ENCODE measurements at places on chromosomes 4 and X.

DNA sequence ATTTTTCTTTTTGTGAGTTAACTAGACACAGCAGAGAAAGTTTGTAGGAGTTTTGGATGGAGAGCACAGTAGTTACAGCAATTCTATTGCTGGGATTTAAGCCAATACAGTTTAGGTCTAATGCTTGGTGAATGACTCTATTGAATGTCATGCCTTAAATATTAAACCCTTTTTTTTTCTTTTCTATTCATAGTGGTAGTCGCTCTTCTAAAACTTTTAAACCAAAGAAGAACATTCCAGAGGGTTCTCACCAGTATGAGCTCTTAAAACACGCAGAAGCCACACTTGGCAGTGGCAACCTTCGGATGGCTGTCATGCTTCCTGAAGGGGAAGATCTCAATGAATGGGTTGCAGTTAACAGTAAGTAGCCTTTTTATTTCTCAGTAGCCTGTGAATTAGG lies 34.8 kb upstream of the DCK start:
- no peak for DNase-seq

- DNase-seq = no peak
Observed at GRCh38 chr4:169246279-169246678, 24.5 kb downstream of the SH3RF1 start.

- peak; percentile 4 for DNase-seq
Observed at GRCh38 chrX:70769659-70770227, 138.8 kb downstream of the TEX11 start.

- no peak for DNase-seq
Observed at GRCh38 chrX:103806862-103807474, 25.1 kb downstream of the RAB9B start.

DNA sequence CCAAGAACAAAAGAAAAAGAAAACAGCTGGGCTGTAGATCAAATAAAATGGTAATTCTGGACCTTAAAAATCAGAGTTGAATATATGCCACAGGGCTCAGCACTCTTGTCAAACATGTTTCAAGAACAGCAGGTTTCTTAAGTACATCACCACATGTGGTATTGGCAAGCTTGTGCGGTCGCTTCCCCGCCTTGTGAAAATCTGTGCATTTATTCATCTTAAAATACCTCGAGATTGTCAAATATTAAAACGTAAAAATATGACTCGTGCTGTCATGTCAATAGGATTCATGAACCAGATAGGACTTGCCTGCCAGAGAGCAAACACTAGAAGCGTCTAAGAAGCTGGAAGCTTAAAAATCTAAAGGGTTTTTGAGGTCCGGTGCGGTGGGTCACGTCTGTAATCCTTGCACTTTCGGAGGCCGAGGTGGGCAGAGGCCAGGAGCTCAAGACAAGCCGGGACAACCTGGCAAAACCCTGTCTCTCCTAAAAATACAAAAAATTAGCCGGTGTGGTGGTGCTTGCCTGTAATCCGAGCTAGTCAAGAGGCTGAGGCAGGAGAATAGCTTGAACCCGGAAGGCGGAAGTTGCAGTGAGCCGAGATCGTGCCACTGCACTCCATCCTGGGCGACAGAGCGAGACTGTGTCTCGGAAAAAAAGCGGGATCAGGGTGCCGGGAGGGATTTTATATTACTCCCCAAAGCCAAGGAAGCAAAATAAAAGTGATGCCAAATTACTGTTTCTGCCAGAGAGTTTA lies 40.2 kb upstream of the TMEM154 start:
- DNase-seq = no peak

GRCh38 chr4:152448038-152448707 lies 87.7 kb downstream of the FBXW7 start:
- DNase-seq = no peak

- no peak for DNase-seq
Observed at GRCh38 chr4:56330691-56331090, 56.6 kb downstream of the AASDH start.

- DNase-seq = peak; percentile 60
Observed at GRCh38 chr4:38782452-38783108, at the start of gene TLR10. Gene TLR10, minus strand, starts transcription at chr4:38782990. Its CDS starts 7,400 bp downstream, at chr4:38775590.

DNA sequence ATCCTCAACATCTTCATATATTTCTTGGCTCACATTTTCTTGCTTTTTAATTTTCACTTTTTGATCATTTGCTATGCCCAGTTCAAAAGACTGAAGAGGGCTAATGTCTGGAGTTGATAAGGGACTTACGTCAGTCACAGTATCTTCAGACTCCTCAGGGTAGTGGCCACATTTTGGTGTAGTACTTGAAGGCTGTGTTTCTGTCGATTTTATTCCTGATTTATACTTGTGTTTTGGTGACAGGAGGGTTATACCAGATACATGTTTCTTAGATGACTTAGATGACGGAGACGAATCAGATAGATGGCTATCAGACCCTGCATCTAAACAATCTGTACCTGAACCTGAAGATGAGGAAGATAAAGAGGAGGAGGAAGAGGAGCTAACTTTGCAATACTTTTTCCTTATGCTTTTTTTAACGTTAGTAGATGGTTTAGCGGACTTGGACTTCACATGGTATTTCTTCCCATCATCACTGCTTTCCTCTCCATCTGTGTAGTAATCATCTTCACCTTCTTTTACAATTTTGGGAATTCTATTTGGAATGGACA lies 13.4 kb downstream of the CFAP97 start:
- DNase-seq = no peak

- no peak for DNase-seq
Observed at GRCh38 chrX:122868631-122869030, 315.4 kb upstream of the GRIA3 start.

- no peak for DNase-seq
Observed at GRCh38 chrX:111338095-111338698, 67.9 kb upstream of the CAPN6 start.

GRCh38 chr4:119135721-119136121 lies at the start of gene MYOZ2:
Gene MYOZ2, plus strand, starts transcription at chr4:119135832. Its CDS starts 694 bp downstream, at chr4:119136526.
- no peak for DNase-seq

- no peak for DNase-seq
Observed at GRCh38 chr4:149574971-149575370, 240.7 kb downstream of the IQCM start.

DNA sequence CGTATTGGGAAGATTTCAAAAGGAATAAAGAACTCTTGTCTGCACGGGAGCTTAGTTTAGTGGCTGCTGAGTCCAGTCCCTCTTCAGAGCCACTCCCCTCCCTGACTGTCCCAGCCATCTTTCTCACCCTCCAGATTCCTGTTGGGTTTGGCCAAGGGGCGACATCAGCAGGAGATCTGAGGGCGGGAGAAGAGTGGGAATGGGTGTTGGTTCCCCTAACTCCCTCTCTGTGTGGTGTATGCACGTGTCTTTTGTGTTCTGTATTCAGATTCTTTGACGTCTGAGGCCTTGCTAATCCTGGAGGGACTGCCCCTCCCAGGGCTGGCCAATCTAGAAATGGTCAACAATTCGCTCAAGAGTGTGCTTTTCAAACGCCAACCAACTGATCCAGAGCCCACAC lies 37.4 kb downstream of the CYTL1 start:
- DNase-seq = no peak

DNA sequence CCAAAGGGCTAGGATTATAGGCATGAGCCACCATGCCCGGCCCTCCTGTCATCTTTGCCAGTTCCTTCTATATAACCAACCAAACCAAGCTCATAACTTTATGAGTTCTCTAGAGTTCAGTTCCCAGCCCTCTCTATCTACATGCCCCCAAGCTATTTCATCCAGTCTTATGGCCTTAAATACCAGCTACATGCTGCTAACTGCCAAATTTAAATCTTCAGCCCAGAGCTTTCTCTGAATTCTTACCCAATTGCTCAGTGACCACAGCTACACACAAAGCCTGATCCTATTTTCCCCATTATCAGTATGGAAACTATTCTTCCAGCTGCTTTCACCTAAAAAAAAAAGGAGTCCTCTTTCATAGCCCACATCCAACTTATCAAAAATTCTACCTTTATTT lies 23.1 kb downstream of the TMEM184C start:
- DNase-seq = no peak

DNA sequence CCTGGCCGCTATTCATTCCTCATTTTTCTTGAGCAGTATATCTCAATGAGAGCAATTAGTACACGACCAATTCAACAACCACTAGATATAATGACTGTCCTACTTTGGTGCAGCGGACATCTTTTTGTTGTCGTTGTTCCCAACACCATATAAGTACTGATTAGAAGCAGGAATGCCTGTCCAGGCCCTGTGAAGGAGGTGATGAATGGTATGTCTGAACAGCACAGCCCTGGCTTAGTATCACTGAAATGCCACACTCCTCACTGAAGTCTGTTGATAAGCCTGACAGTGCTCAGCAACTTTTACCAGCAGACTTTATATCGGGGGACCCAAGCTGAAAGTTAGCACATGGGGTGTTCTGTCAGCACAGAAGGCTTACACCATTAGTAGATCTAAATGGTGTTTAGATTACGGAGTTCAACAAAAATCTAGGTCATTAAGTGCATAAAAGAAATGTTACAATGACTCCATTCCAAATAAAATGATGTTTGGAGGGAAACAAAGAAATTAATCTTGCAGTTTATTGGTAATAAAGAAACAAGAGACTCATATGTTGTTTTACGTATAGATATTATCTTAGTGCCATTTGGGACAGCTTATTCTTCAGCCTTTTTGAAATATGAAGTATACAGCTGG lies 228.3 kb upstream of the TTC29 start:
- no peak for DNase-seq

- DNase-seq = no peak
Observed at GRCh38 chr4:140150636-140150885, 3.4 kb downstream of the MAML3 start.

DNA sequence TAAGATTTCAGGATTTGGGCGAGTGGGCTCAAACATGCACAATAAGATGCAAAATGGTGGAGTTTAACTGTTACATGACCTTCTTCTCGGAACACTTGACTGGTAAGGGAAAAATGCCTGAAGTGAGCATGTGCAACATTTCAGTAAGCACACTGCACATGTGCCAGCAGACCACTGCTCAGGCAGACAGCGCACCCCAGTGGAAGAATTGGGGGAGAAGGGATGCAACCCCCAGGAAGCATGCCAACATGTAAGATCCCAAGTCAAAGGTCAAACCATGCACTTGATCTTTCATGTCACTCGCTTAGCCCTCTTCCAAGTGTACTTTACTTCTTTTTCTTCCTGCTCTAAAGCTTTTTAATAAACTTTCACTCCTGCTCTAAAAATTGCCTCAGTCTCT lies 256.3 kb downstream of the CENPC start:
- no peak for DNase-seq

- no peak for DNase-seq
Observed at GRCh38 chrX:13664020-13664419, 11.1 kb downstream of the TCEANC start.

DNA sequence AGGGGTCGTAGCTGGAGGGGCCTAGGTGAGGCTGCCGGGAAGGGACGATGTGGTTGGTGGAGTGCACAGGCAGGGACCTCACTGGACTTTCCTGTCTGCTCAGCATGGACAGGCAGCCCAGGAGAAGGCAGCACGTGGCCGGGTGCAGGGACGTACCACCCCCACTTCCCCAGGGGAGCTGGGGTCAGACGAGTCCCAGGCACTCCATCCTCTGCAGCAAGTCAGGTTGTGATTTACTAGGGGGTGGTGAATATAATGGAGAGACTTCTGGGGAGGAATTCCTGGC lies 1.5 kb upstream of the CTBP1 start:
- DNase-seq = no peak

GRCh38 chr4:145186729-145187128 lies 6.3 kb upstream of the OTUD4 start:
- DNase-seq = no peak

- DNase-seq = no peak
Observed at GRCh38 chr4:38106311-38106710, 146.1 kb downstream of the PTTG2 start.

DNA sequence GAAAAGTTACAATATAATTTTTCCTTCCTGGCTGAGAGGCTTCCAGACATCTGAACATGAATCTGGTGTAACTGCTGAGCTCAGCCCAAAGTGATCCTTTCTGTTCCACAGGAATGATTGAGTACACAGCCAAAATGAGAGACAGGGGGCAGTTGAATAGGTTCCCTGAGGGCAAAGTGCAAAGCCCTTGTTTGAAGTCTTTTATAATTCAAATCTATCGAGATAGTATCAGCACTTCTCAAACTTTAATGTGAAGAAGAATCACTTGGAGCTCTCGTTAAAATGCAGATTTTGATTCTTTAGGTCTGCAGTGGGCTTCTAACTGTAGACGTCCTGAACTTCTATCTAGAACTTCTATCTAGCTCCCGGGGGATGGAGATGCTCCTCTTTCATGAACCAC lies 54.4 kb upstream of the BMP2K start:
- DNase-seq = no peak

GRCh38 chrX:40483502-40483901 lies 97.3 kb upstream of the ATP6AP2 start:
- DNase-seq = no peak

- no peak for DNase-seq
Observed at GRCh38 chr4:73479323-73479722, 2.2 kb upstream of the AFM start.

- no peak for DNase-seq
Observed at GRCh38 chr4:75668596-75668995, 4.6 kb downstream of the G3BP2 start.

DNA sequence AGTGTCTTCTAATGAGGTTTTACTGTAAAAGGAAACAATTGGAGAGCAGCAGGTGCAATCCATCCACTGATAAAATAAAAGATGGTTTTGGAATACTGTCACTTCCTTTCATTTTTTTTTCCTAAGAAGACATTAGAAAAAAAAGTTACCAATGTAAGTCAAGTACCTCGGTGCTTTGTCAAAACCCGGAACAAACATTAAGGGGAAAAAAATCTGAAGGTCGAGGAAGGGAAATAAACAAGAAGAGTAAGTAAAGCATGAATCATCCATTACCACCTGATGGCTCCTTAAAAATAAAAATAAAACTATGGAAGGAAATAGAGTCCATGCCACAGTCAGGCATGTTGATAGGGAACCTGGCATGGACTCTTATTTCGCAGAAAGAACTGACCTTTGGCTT lies 15.3 kb upstream of the XPNPEP2 start:
- no peak for DNase-seq

DNA sequence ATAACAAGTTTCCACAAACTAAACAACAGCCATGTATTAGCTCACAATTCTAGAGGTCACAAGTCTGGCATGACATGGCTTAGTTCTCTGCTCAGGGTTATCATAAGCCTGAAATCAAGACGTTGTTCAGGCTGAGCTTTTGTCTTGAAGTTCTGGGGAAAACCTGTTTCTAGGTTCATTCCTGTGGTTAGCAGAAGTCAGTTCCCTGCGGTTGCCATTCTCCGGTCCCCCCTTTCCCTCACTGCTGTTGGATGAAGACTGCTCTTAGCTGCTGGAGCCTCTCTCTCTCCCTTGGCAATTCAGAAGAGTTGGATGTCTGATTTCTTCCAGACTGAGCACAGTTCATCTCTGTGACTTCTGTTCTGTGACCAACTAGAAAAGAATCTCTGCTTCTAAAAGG lies 962.6 kb downstream of the PCDH7 start:
- no peak for DNase-seq

DNA sequence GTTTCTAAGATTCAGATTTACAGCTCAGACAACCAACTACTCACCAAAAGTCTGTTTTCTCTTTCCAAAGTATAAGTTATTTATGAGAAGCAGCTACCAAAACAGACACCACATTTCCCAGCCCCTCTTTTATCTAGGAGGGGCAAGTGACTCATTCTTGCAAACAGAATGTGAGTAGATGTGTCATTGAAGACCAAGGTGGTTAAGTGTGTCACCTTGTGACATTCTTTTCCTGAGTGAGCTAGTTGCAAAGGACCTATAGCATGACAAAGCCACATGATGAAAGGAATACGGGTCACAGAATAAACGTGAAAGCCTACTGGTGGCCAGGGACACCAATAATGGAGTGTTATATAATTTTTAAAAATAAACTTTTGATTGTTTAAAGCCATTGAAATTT lies 50.0 kb downstream of the SLC7A11 start:
- no peak for DNase-seq

- DNase-seq = no peak
Observed at GRCh38 chr4:173763389-173763788, 233.4 kb upstream of the HAND2 start.

All from CD4-positive, alpha-beta T cell treated with Interleukin-15 for 4 hours (primary cell).